Stimulated activated CD4-positive, alpha-beta T cell treated with anti-CD3 and anti-CD28 coated beads, Interleukin-2, amount 100 ng/mL, for 4 hours (primary cell): ENCODE measurements at places on chromosomes 7 and 10.

DNA sequence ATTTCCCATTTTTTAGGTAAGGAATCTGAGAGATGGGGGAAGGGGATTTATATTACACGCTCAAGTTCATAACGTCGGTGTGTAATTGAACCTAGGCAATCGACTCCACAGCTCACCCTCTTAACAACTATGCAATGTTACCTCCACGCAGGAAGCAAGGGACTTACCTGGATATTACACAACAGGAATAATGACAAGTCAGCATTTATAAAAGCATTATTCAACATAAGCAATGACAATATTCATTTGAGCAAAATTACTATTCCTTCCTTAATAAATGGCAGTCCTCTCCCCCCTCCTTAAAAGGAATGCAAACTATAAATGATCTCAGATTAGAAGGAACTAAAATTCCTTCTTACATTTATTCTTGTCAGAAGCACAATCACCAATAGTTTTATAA, 104.0 kb downstream of the PCLO start:
- DNase-seq = no peak

DNA sequence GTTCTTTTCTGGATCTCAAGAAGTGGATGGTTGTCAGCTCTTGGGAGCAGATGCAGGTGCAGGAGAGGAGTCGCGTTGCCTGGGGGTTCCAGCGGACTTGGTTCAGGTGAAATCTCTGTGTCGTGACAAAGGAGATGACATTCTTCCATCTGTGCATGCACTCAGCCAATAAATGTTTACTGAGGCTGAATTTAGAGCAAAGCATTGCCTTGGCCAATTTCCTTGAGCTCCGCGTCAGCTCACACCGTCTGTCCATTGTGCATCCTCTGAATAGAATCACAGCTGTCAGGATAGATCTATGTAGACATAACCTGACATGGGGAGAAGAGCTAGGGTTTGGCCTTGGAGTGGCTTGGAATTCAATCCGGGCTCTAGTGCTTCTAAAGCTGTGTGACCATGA, 343.7 kb downstream of the GLRX3 start:
- no peak for DNase-seq

- DNase-seq = no peak
These were observed 90.1 kb downstream of the TEX36 start for GRCh38 chr10:125592897-125593296.

GRCh38 chr7:156116514-156117215, 304.4 kb upstream of the SHH start:
- DNase-seq = no peak

- DNase-seq = no peak
These were observed 75.8 kb downstream of the LSMEM1 start for GRCh38 chr7:112556633-112557032.

DNA sequence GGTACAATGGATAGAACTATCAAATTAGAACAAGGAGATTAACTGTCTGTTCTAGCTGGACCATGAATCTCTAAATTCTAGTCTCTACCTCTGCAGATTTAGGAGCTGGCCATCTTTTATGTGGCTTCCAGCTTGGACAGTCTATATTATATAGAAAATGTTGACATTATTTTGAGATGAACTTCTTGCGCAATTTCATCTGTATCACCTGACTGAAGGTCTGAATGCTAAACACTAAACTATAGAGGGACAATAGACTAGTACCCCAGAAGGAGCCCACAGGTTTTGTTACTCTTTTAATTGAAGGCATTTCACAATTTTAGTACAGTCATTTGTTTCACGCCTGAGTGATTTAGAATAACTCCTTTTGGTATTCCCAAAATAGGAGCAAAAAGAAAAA, 222.4 kb upstream of the ANKRD30A start:
- DNase-seq = no peak

DNA sequence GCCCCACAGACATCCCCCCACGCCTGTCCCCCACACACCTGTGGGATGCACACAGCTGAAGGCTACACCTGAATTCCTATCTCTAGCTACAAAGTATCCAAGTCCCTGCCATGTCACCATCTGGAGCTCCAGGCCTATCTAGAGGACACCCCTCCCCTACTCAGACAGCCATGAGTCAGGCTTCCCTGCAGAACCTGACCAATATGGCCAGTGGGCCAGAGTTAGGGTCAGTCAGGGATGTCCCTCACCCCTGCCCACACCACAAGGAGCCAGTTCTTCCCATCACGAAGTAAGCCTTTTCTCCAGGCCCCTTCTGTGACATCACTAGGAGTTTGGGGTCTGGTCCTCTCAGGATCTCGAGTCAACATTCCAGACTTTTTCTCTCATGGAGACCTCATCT, 10.6 kb upstream of the SLC18A3 start:
- no peak for DNase-seq

DNA sequence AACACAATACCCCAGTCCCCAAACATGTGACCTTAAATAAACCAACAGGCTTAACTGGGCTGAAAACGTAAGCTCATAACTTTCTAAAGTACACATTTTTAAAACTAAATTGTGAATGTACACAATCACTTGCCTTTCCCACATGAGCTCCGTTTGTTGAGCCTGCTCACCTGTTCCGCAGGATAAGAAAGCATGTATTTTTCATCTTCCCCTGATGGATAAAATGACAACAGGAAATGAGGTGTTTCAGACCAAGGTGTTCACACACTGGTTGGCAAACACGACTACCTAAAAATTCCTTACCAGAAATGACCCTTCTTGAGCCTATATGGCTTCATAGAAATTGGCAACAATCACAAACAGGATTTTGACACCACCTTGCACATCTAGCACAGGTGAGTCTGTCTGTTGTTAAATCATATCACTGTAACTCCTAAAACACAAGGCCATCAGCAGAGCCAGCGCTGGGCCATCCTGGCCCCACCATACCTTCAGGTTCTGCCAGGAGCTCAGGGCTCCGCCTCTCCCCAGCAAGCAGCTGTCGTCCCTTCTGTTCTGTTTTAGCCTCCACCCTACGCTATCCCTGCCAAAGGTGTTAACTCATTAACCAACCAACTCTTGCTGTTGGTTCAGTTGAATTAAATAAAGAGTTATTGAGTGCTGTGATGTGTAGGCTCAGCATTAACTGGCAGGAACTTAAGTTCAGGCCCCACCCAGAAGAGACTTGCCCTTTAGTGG, 73.6 kb upstream of the RNF32 start:
- DNase-seq = no peak

DNA sequence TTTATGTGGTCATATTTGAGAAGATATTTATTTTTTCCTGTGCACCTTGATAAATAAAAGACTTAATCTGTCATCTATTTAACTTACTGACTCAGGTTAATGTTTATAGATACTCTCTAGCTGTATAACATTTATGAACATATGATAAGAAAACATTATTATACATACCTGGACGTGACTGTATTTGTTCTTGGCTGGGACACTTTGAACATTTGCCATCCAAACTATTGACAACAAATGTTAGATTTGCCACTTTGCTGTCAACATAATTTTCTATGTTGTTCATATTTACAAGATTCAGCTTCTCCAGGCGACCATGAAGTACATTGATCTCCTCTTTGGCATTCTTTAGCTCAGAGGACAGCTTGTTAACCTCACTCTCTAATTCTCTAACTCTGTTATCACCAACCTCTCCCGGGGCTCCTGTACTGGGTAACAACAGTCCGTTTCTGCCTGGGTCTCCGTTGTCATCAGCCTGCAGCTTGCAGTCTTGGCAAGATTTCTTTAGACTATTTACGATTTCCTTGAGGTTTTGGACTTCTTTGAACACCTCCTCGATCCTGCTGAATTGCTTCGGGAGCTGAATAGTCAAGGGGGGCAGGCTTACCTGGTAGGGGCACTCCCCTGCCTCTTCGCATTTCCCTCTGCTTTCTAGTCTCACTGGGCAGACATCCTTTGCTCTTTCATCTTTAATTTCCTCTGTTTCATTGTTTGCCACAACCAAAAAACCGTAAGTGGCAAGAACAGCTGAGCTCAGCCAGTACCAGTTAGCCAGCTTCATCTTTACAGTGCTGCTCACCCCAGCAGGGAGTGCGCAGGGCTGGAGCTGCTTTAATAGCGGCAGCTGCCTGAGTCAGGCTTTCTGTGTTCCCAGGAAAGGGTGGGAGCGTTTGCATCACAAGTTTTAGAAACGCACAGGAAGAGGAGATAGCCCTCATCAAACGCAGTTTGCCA, at the start of gene FGL2:
TSS of gene FGL2 (minus strand) at position 807 of the 954 bp plus-strand sequence. CDS start at position 781, 26 bp downstream.
- DNase-seq = peak; percentile 18

- DNase-seq = no peak
These were observed 34.0 kb downstream of the GPRIN2 start for GRCh38 chr10:46522295-46523118.

DNA sequence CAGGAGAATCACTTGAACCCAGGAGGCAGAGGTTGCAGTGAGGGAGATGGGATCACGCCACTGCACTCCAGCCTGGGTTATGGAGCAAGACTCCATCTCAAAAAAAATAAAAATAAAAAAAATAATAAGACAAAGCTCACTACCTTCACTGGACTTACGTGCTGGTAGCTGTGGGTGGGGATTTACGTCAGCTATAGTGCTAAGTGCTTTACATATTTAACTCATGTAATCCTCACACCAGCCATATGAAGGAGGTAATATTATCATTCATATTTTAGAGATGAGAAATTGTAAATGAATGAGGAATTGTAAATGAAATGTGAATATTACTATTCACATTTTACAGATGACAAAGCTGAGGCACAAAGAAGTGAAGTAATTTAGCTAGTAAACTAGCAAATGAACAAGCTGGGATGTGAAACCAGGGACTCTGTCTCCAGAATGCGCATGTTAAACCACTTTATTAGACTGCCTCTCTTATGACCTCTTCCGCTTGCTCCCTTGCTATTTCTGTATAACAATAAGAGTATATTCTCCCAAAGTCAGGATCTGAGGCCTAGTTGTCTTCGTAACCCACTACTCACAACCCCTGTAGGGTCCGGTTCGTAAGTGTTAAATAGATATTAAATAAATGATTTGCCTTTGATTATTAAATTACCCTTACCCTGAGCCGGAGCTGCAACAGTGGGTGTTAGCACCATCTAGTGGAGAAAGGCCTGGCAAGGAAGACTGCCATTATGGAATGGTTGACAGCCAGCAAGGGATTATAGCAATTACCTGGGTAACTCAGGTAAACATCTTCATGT, 70.2 kb downstream of the HTR7 start:
- no peak for DNase-seq

DNA sequence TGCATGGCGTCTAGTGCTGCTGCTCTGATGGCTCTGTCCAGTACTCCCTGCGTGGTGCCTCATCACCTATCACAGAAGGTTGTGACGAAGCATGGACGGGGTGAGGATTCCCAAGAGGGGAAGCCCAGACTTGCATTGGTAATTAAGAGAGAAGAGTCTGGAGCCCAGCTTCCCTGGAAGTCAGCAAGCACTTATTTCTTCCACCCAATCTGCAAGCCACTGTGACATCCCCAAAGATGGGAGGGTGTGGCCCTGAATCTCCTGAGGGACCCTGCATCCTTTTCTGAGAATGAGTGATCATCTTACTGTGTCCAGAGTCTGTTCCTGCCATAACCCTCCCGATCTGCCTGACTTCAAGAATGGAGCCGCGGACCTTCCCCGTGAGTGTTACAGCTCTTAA, 166.7 kb downstream of the PTPN20 start:
- no peak for DNase-seq

DNA sequence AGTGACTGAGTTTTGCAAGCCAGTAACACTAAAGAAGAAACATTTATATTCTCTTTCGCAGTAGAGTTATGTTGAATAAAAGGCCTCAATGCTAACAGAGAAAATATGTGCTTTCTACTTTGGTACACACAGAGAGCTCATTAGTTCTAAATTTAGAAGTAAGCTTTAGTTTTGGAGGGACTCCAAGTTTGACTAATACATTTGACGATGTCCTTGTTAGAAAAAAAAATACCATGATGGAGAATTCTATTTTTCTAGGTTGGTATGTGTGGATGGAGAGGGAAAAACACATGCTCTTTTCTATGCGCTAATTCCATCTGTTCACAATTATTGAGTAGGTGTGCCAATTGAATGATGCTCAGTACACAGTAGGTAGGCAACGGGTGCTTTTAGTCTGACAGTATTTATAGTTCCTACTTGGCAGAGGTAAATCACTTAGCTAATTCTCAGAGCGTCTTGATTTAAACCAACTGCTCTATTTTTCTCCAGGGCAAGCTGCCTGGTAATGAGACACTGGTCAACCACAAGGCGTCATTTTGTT, 327.2 kb upstream of the AKR1E2 start:
- no peak for DNase-seq

DNA sequence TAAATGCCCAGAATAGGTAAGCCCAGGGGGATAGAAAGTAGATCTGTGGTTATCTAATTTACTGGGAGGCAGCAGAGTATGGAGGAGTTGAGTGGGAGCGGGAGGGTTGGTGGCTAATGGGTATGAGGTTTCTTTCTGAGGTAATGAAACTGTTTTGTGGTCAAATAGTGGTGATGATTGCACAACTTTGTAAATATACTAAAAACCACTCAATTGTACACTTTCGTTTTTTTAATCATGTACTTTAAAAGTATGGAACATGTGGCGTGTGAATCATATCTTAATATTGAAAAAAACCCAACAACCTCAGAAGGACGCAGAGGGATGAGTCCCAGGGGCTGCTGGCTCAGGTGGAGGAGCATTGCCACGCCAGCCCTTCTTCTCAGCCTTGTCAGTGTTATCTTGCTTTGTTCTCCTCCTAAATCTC, 118.1 kb downstream of the WDR11 start:
- DNase-seq = no peak

- no peak for DNase-seq
These were observed 2.9 kb downstream of the RBM20 start for GRCh38 chr10:110647136-110647430.

DNA sequence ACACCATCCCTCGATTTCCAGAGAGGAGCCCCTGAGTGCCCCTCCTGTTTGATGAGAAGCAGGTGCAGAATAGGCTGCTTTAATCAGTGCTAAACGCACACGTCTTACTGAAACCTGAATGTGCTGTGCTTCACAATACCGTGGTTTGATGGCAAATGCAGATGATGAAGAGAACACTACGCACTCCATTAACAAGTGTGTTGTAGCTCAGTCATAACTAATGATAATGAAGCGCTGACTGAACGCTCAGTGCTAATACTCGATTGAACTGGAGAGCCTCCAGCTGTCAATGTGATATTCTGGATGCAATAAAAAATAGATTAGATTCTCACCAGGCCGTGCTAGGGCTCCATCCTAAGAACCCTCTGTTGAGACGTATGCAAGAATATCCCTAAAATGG, 279.7 kb upstream of the PLPP4 start:
- DNase-seq = no peak

GRCh38 chr10:129459762-129460539, 7.1 kb upstream of the MGMT start:
- DNase-seq = no peak

- DNase-seq = no peak
These were observed 692.0 kb downstream of the PHTF2 start for GRCh38 chr7:78490524-78490923.

GRCh38 chr10:88205842-88206446, 342.5 kb downstream of the PTEN start:
- no peak for DNase-seq

DNA sequence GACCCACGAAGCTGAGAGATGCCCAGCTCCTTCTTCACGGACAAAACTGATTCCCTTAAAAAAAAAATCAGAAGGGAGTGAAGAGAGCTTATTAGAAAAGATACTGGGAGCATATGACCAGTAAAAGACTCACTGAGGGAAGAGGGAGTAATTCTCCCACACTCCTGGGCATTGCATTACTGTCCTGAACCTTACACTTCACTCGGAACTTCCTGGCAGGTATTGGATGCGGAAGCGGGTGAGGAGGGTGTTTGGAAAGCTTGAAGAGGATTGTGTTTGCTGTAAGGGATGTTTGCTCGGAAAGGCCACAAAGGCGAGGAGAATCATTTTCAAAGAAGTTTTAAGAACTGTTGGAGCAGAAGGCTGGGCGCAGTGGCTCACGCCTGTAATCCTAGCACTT, 375 bp downstream of the HKDC1 start:
- no peak for DNase-seq

GRCh38 chr10:69383558-69383957, 33.2 kb downstream of the TACR2 start:
- no peak for DNase-seq
